ENCODE measurements at places on chromosomes 2 and 18.

GRCh38 chr2:136767030-136767429 lies 1.7 kb downstream of the THSD7B start:
- no peak for DNase-seq

DNA sequence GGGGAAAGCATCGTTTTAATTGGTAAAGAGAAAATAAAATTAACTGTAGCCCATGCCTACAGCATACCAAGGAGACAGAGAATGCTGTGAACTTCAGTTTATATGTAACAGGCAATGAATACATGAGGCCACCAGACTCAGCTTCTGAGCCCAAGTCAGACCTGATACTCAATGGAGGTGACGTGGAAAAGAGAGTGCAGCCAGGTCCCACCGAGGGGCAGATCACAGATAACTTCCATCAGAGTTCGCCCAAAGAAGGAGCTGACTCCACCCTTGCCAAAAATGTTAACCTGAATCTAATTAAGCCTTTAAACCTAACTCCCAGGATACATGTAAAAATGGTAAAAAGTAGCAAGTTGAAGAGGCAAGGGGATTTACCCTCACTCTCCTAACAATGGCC lies 52.2 kb upstream of the PROKR1 start:
- no peak for DNase-seq

DNA sequence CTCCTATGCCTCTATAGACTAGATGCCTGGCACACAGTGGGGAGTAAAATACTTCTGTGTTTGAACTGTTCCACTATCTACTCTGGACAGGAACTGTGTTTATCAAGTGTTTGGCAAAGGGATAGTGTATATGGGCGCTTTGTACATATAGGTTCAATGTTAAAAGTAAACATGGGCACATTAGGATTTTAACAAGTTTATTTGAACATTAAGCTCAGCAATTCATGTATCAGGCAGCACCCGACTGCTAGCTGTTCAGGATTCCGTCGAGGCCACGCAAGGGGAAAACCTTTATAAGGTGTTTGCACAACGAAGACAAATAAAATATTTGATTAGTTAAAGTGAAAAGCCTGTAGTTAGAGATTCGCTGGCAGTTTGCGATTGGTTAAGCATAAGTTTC lies 43.4 kb upstream of the ROCK2 start:
- DNase-seq: no peak

GRCh38 chr2:64311948-64312621 lies 141.9 kb upstream of the LGALSL start:
- peak; percentile 98 for DNase-seq

GRCh38 chr18:57918601-57919000 lies 115.5 kb upstream of the ATP8B1 start:
- no peak for DNase-seq

DNA sequence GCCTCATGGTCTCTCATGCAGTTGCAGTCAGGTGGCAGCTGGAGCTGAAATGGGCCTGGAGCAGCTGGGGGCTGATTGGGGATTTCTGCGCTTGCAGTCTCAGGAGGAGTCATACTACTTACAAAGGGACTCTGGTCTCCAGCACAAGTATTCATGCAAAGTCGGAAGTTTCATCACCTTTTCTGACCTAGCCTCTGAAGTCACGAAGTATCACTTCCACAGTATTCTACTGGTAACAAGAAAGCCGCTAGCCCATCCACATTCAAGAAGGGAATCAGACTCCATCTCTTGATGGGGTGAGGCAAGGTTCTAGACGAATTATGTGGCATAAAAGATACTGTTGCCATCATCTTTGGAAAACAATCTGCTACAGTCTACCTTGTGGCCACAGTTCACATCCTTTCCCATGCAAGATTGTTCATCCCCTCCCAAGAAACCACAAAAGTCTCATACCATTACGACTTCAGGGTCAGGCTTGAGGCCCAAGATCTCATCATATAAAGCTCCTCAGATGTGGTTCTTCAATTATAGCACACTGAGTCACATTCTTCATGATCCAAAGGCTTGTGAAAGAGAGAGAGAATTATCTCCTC lies 95.3 kb downstream of the SMC6 start:
- DNase-seq: peak; percentile 72

DNA sequence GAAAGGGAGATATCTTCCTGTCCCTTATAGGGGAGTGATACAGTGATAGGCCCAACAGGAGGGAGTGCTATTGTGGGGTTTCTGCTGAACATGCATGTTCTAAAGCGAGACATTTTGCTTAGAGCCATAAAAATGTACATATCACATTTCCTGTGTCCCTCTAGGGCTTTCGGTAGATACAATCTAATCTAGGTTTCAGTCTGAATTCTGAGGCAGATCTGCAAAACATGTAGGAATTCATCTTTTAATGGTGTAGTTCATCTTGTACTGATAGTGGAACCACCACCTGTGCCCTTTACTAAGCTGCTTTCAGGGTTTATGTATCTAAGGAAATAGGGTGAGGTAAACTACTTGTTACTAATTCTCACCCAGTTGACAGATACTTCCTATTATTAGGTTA lies 73.8 kb downstream of the SPTBN1 start:
- DNase-seq: no peak

DNA sequence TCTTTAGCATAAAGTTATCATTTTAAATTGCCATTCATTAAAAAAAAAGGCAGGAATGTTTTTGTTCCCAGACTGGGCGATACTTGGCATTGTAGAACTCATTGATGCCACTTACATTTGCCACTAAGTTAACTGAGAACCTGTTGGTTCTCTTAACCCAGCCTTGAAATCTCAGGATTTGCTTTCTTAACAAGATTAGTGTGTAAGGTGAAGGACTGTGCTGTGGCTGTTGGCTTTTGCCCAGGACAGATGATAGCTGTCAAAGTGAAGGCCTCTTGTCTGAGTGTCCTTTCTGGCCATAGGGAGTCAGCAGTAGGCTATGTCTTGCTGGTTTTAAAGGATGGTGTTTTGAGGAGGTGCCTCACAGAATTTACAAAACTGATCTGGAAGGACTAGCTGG lies 2.6 kb downstream of the DPYSL5 start:
- DNase-seq: no peak

GRCh38 chr2:15636972-15637785 lies 45.5 kb downstream of the DDX1 start:
- DNase-seq: peak; percentile 71

DNA sequence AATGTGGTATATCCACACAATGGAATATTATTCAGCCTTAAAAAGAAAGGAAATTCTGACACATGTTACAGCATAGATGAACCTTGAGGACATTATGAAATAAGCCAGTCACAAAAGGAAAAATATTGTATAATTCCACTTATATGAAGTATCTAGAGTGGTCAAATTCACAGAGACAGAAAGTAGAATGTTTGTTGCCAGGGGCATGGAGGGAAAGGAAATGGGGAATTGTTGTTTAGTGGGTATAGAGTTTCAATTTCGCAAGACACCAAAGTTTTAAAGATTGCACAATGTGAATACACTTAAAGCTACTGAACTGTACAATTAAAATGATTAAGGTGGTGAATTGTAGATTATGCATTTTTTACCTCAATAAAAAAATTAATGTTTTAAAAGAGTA lies 92.9 kb downstream of the TXNL1 start:
- DNase-seq: peak; percentile 23

DNA sequence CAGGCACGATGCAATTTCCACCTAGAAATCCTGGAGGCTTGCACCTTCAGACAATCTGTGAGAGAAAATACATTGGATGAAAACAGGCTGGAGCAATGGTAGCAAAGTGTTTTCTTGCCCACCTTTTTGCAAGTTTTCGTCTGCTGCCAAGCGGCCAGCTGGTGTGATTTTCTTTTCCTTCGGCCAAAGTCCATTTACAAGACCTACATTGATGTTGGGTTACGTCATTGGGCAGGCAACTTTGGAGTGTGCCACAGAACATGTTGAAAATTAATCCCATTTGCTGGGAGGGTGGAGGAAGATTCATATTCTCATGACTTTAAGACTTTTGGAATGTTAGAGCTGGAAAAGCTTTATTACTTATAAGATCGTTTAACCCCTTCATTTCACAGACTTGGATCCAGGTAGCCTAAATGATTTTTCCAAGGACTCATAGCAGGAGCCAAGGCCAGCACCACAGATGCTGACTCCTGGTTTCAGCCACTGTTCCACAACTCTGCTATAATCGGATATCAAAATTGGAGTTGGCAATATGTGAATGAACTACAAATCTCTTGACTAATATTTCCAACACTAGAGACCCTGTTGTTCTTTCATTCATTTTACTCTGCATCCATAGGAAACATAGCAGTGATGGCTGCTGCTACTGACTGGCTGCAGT lies 352.1 kb downstream of the RND3 start:
- DNase-seq: no peak

DNA sequence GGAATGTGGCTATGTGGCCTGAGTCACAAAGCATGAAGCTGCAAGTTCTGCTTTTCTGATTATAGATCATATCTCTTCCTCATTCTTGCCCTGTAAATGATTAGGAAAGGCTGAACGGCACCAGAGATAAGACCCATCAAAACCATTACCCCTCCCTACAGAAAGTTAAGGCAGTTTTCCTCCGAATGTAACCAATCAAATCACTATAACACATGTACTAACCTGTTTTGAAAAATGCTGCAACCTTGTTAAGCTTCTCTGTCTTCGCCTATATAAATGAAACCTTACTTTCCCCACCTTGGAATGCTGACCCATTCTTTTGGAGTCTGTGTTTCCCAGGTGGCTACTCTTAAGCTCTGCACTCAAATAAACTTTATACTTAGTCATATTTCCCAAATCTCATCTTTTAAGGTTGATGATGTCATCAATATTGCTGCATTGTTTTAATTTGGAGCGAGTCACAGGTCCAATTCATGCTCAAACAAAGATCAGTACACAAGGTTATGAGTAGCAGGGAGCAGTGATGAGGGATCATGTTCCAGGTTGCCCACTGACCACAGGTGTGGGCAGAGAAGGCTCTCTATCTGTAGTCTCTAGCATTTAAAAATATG lies 662.3 kb downstream of the IRS1 start:
- DNase-seq: peak; percentile 20

- no peak for DNase-seq
Observed at GRCh38 chr2:105617631-105618350, 126.9 kb upstream of the NCK2 start.

DNA sequence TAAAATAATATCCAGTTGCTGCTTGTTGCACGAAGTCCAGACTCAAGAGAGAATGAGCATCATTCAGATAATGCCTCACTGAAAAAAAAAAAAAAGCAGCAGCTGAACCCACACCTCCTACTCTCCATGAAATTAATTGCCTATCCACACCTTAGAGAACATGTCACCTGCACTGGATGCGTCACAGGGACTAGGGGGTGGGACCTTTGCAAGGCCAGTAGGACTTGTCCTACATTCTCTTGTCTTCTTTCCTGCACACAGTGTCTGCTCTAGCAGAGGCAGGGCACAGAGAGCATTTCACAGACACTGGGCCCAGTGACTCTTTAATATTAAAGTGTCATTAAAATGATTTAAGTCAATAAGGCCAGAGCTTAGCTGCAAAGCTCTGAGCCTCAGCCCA lies at the start of gene ABCA12:
Gene ABCA12 (minus strand): TSS at position 148 of the 400 bp plus-strand sequence. CDS start 418 bp downstream, outside the sequence.
- DNase-seq: no peak

DNA sequence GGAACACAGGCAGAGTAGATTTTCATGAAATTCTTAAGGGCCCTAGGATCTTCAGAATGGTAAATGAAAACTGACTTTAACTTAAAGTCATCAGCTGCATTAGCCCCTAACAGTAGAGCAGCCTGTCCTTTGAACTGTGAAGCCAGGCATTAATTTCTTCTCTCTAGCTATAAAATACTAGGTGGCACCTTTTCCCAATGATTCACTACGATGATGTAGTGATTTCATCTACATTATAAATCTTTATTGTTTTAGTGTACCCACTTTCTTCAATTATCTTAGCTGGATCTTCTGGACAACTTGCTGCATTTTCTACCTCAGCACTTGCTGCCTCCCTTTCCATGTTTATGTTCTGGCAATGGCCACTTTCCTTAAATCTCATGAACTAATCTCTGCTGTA lies 290.5 kb downstream of the NOL4 start:
- DNase-seq: no peak

DNA sequence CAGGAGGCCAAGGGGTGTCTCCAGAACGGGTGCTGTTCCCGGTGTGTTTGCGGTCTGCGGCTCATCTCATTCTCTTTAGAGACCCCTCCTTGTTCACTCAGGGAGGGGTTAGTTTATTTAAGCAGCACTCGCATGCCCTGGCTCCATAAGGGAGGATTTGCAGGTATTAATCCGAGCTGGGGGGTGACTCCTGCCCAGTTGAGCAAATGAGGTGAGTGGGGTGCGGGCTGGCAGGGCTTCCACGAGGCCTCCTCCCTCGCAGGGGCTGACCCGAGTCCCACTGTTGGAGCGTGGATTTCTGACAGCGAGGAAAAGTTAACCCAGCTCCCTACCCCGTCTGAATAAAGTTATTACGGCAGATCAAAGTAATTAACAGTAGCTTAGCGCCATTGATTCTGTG lies 371.8 kb upstream of the SALL3 start:
- DNase-seq: no peak

DNA sequence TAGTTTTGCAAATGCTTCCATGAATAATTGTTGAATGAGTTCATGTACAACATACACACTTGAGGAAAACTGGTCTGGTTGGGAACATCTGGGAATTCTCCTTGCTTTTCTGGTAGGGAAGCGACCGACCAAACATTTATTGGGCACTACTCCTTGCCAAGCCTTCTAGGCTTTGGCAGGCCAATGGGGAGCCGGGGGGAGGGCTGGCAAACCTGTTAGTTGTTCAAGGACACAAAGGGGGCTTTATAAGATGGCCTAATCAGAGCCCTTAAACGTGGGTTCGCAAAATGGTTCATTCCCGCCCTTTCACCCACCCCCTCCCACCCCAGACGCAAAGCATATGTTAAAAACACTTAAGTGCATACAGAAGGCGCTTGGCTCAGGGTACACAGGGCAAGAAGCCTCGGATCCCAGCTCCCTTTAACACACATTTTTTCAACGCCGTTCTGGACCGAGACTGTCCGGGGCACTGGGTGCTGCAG lies 844 bp upstream of the VSNL1 start:
- DNase-seq: peak; percentile 4

DNA sequence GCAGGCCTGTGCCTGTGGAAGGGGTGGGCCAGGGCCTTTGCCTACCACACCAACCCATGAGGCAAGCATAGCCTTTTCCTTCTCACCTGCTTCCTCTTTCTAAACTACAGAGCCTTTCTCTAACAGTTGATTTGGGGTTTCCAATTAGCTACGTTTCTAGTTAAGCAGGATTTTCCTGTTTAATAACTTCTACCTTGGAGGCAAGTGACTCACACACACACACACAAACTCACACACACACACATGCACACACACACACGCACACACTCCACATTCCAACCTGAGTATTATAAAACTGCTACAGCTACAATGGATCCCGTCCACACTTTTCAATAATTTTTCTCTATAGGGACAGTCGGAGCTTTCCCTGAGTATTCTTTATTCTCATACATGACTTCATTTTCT lies 84.9 kb downstream of the SOX11 start:
- no peak for DNase-seq

- no peak for DNase-seq
Observed at GRCh38 chr2:222706616-222707015, 35.2 kb downstream of the MOGAT1 start.

GRCh38 chr2:188003800-188004199 lies 287.9 kb upstream of the GULP1 start:
- DNase-seq: no peak
